Daoy (cell line): ENCODE measurements at places on chromosomes 1 and 21. TPM values are rescaled to one million over a fixed set of nuclear protein-coding genes. Genes with fewer than 3 reads are reported as not detected.

The EFNA1 gene
- 24.6 and 34.5 TPM in 2 replicates for total RNA-seq

The TNNI3K gene
- 0.36 TPM in 1 of 2 replicates, not detected in the other for total RNA-seq

DNA sequence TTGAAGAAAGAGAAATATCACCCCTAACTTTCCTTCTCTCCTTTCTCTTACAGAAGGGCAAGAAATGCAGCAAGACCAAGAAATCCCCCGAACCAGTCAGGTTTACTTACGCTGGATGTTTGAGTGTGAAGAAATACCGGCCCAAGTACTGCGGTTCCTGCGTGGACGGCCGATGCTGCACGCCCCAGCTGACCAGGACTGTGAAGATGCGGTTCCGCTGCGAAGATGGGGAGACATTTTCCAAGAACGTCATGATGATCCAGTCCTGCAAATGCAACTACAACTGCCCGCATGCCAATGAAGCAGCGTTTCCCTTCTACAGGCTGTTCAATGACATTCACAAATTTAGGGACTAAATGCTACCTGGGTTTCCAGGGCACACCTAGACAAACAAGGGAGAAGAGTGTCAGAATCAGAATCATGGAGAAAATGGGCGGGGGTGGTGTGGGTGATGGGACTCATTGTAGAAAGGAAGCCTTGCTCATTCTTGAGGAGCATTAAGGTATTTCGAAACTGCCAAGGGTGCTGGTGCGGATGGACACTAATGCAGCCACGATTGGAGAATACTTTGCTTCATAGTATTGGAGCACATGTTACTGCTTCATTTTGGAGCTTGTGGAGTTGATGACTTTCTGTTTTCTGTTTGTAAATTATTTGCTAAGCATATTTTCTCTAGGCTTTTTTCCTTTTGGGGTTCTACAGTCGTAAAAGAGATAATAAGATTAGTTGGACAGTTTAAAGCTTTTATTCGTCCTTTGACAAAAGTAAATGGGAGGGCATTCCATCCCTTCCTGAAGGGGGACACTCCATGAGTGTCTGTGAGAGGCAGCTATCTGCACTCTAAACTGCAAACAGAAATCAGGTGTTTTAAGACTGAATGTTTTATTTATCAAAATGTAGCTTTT is 2.4 kb downstream of the CCN1 start:
- DNase-seq = peak; percentile 72

The ERG gene
- 1.8 and 2.3 TPM in 2 replicates for total RNA-seq

The ANKRD35 gene
- total RNA-seq = not detected in 2 replicates
